ENCODE measurements at places on chromosomes 2 and 18. TPM values are rescaled to one million over a fixed set of nuclear protein-coding genes. Genes with fewer than 3 reads are reported as not detected.

Gene SLC23A3
- polyA plus RNA-seq = 0.51 TPM

Gene TGFA
- polyA plus RNA-seq = 37.1 TPM

Gene RTP5
- polyA plus RNA-seq = not detected

Gene PDCL3
- 29.9 TPM for polyA plus RNA-seq

Gene ADAM23
- polyA plus RNA-seq = 0.27 TPM

Gene COLEC11
- not detected for polyA plus RNA-seq

Gene DSEL
- polyA plus RNA-seq = 0.95 TPM

Gene GRB14
- 1.5 TPM for polyA plus RNA-seq

Gene PCARE
- polyA plus RNA-seq = not detected

Gene FSIP2
- polyA plus RNA-seq = 0.01 TPM

Gene CTAGE1
- not detected for polyA plus RNA-seq

Gene CPLX4
- polyA plus RNA-seq = not detected

Gene BOLL
- polyA plus RNA-seq = not detected

Gene ATP8B1
- 2.9 TPM for polyA plus RNA-seq

Gene RAMP1
- 7.4 TPM for polyA plus RNA-seq

Gene LINC00305
- polyA plus RNA-seq = not detected

Gene MAL
- polyA plus RNA-seq = not detected
